ENCODE measurements at places on chromosomes 6 and 20. TPM values are rescaled to one million over a fixed set of nuclear protein-coding genes. Genes with fewer than 3 reads are reported as not detected.

- peak; percentile 92 for DNase-seq
These were observed 125.1 kb downstream of the MYLK4 start for GRCh38 chr6:2625581-2625980.

GRCh38 chr6:119339941-119340456 is 9.6 kb downstream of the MAN1A1 start:
- no peak for DNase-seq

GRCh38 chr20:24206995-24207394 is 218.4 kb upstream of the GGTLC1 start:
- peak; percentile 0 for DNase-seq

DEFB128 gene
- not detected for total RNA-seq

DNA sequence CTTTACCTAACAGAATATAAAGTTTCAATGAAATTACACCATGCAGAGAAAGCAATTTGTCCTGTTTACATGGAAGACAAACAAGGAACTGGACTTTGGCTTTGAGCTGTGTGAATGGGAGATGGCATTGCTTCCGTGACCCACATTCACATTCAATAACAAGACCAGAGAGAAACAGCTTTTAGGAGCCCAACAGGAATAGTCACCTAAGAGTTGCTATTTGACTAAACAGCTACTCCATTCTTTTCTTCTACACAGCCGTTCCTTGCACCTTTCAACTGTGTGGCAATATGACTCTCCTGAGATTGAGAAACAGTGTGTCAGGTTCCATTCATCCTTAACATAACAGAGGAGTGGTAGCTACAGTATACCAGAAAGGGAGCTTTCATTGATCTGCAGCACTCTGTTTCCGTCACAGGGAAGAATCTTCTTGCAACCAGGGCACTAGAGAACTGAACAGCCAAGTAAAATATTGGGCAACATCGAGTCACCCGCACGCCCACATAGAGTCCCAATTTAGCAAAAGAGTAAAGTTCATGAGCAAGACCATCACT is 355.1 kb downstream of the HAO1 start:
- peak; percentile 4 for DNase-seq

GRCh38 chr6:47007657-47008396 is 34.3 kb downstream of the ADGRF1 start:
- peak; percentile 88 for DNase-seq

DNA sequence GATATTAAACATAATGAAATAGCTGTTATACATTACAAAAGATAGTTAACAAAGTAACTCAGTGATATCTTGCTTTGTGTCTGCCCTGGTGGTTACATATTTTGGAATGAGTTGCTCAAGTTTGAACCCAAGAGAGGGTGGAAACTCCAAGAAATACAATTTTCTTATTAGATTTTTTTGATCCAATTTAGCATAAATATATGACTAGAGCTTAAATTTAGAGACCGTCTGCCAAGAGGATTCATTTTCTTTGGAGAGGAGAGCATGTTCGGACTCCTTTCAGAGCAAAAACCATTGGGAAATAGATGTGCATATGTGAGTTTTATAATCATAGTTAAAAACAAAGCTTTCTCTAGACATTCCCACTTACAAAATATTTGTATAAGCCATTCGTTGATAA is 353.4 kb downstream of the EPM2A start:
- no peak for DNase-seq

RIPPLY2 gene
- total RNA-seq: not detected

- DNase-seq: peak; percentile 29
These were observed 271.9 kb upstream of the AGPAT4 start for GRCh38 chr6:161545741-161546140.

GRCh38 chr20:44314870-44315269 is 3.9 kb upstream of the FITM2 start:
- DNase-seq: no peak

TGM3 gene
- not detected for total RNA-seq

DNA sequence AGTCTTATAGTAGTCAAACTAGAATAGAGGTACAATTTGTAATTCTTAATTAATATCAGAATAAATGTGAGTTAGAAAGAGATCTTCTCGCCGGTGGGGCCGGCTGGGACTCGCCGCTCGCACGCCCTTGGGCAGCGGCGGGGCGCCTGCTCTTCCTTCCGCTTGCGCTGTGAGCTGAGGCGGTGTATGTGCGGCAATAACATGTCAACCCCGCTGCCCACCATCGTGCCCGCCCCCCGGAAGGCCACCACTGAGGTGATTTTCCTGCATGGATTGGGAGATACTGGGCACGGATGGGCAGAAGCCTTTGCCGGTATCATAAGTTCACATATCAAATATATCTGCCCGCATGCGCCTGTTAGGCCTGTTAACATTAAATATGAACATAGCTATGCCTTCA is 123.7 kb upstream of the OGFRL1 start:
- DNase-seq: no peak

DNA sequence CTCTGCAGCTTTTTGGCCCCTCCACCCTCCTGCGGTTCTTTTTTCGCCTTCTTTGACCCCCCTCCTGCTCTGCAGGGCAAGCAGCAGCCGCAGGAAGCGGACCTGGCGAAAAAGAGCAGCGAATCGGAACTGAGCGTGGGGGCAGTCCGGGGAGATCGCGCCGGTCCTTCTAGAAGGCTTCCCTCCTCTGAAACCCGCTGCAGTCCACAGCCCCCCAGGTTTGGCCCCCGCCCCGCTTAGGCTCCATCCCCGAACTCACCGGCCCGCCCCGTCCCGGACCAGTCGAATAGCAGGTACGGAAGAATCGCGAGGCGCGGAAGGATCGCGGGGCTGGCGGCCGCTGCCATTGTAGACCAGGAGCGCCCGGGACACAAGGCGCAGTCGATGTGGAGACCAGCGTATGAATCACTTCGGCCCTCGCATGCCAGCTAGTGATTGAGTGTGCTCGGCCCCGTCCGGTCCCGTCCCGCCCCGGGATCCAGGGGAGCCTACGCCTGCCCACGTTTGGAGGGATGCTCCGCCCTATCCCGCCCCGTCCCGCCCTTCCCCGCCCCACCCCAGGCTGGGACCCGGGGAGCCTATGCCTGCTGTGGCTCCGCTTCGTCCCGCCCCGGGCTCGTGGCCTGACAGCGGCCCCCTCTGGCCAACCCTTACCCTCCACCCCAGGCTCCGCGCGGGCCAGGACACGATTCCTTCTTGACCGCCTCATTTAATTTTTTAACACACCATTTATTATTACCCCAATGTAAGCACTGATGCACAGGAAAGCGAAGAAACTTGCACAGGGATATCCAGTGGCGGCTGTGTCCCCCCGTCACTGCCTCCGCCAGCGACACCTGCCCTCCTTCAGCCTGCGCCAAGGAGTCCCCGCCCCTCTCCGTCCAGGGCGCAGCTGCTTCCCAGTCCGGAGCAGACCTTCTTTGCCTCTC is at the start of gene ULBP3:
ULBP3 (minus strand) TSS at position 402 of the 929 bp plus-strand sequence; CDS start at position 347, 55 bp downstream.
- DNase-seq: peak; percentile 91

DNA sequence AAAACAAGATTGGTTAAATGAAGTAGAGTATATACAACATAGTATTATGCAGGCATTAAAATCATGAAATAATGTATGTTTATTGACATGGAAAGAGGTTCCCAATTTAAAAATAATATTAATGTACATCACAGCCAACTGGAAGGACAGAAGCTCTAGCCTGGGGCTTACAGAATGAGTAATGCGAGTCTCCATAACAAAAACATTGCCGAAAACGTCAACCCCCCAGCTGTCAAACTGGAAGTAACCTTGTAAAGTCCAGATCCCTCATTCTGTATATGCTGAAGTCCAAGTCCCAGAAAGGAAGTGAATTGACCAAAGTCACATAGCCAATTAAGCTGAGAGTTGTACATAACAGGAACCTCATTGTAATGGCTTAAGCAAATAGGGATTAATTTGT is 128.7 kb upstream of the ECI2 start:
- no peak for DNase-seq

- DNase-seq: peak; percentile 74
These were observed 6.2 kb downstream of the ELMO2 start for GRCh38 chr20:46400253-46400652.

RBM24 gene
- total RNA-seq: 2.5 TPM

GRCh38 chr6:76000629-76001028 is 71.8 kb downstream of the IMPG1 start:
- no peak for DNase-seq

- DNase-seq: no peak
These were observed 1.7 kb downstream of the ARHGAP40 start for GRCh38 chr20:38603286-38603685.

- DNase-seq: no peak
These were observed 5.6 kb downstream of the PPP2R5D start for GRCh38 chr6:42989923-42990322.

- DNase-seq: peak; percentile 1
These were observed 481.2 kb downstream of the TFAP2A start for GRCh38 chr6:9933677-9934076.

GRCh38 chr20:8645326-8645725 is 423.6 kb upstream of the PLCB4 start:
- no peak for DNase-seq

- no peak for DNase-seq
These were observed 28.7 kb downstream of the ECT2L start for GRCh38 chr6:138824482-138825144.

PERP gene
- total RNA-seq: 12.8 TPM

- peak; percentile 88 for DNase-seq
These were observed 30.4 kb downstream of the TGM2 start for GRCh38 chr20:38134427-38135270.

GRCh38 chr6:40634429-40634828 is 47.3 kb upstream of the LRFN2 start:
- DNase-seq: no peak

- DNase-seq: no peak
These were observed 44.6 kb upstream of the PXDC1 start for GRCh38 chr6:3795836-3796718.

DNA sequence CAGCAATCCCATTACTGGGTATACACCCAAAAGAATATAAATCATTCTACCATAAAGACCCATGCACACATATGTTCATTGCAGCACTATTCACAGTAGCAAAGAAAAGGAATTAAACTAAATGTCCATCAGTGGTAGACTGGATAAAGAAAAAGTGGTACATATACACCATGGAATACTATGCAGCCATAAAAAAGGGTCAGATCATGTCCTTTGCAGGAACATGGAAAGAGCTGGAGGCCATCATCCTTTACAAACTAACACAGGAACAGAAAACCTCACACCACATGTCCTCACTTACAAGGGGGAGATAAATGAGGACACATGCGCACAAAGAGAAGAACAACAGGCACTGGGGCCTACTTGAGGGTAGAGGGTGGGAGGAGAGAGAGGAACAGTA is 60.9 kb downstream of the DCDC2 start:
- no peak for DNase-seq

C6orf52 gene
- total RNA-seq: 0.26 TPM

NCOA6 gene
- total RNA-seq: 5.9 TPM

GRCh38 chr6:43683708-43684455 is 3.7 kb downstream of the MRPS18A start:
- no peak for DNase-seq

DNA sequence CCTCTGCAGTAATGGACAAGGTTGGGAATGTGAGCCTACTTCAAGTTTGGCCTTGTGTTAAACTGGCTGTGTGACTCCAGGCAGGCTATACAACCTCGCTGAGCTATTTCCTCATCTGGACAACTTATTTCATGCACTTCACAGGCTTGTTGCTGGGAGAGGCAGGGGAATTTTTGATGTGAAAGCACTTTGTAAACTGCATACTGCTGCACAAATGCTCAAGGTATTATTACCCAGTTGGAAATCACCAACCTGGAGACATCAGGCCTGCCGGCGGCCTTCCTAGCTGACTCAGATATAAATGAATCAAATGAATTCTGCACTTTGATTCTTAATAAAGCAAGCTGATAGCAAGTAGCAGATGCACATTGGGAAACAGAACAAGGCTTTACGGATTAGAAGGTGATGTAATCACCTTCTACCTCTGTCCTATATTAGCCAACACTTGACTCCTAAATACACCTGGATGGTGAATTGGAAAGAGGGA is 10.1 kb downstream of the JARID2 start:
- no peak for DNase-seq

PHACTR3 gene
- not detected for total RNA-seq

GRCh38 chr6:21138336-21139069 is 455.0 kb upstream of the SOX4 start:
- no peak for DNase-seq

- no peak for DNase-seq
These were observed 53.7 kb downstream of the SH3BGRL2 start for GRCh38 chr6:79684876-79685275.

RFX6 gene
- total RNA-seq: not detected

DNA sequence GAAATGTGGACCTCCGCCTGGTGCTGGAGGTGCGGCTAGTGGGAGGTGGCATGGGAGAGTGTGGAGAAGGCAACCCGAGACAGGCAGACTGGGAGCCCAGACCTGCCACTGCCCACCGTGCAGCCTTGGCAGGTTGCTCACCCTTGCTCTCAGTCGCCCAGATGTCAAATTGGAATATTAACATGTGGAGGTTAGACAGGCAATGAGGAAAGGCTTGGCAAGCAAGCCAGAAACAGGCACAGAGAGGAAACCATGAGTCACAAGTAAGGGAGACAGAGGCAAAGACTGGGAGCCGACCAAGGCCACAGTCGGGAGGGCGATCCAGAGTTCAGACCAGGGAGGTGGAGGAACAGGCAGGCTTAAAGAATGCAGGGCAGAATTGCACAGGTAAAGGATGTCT is 178.2 kb downstream of the FOXC1 start:
- DNase-seq: peak; percentile 88

DNA sequence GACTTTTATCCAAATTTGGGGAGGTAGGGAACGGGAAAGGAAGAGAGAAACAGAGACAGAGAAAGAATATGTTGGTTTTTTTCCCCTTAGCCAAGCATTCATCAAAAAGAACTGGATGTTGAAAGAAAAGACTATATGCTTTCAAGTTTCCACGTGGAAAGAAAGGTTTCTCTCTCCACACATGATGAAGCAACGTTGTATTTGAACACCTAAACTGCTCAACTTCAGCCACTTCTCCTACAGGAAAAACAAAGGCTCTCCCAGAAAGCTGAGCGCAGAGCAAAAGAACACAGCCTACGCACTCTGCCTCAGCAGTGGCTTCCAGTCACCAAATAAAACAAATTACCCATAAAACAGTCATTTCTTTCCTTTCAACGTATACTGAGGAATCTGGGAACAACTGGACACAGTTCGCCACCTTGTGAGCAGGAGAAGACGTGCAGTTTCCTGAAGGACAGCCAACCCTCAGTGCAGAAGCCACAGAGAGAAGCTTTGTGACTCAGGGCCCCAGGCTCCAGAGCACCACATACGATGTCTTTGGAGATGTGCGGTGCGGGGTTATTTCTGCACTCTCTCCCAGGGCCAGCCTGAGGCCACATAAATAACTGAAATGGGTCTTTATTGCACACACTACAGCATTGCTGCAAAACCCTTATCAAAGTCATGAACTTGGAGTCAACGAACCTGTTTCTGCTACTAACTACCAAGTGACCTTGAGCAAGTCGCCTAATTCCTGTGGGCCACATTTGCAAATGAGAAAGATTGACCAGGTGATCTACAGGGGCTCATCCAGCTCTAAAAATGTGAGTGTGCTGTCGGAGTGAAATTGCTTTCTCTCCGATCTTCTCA is 10.1 kb downstream of the IL17F start:
- peak; percentile 33 for DNase-seq

- peak; percentile 95 for DNase-seq
These were observed 23.0 kb upstream of the FKBP1A start for GRCh38 chr20:1415667-1416468.

CLPSL2 gene
- not detected for total RNA-seq

Measured in fibroblast of lung (primary cell).